ENCODE measurements at places on chromosomes 7 and 10.
A peak's percentile ranks its signal among the peaks of the same experiment; 100 is the strongest.

GRCh38 chr10:35765066-35765527 is 123.0 kb upstream of the FZD8 start:
- no peak for DNase-seq

DNA sequence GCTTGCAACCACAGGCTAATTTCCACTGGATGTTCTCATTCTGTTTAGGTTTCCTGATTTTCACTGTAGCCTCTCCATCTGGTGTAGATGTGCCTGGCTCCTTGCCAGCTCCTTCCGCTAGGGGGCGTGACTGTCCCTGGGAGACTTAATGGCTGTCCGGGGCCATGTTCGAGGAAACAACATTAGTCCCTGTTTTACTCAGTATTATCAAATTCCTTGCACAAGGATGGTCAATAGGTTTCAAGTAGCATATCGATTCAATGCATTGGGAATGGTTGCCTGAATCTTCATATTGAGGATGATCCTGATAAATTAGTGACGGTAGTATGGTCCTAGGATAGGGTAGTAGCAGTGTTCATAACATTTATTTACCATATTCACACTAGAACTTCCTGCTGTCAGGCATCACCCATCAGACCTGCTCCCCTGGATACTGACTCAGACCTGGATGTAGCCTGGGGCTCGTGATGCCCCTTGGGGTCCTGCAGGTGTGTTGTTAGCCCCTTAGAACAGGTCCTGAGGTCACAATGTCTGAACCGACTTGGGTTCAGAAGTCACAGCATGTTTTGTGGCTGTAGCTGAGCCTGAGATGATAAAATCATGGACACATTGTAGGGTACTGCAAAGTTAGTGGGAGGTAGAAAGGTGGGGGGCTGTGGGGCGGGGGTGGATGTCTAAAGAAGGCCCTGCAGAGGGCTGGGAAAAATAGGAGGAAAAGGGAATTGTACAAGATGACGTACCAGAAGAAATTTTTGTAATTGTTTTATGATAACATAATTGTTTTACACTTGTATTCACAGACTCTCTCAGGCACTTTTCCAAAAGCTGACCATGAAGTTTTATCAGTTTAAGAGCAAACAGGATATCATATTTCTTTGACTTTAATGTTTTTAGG is 8.9 kb upstream of the EXOC6 start:
- DNase-seq: peak; percentile 87

- no peak for DNase-seq
Measured at GRCh38 chr7:35261041-35261440, 7.1 kb upstream of the TBX20 start.

GRCh38 chr7:132351954-132352499 is 224.2 kb downstream of the PLXNA4 start:
- no peak for DNase-seq

DNA sequence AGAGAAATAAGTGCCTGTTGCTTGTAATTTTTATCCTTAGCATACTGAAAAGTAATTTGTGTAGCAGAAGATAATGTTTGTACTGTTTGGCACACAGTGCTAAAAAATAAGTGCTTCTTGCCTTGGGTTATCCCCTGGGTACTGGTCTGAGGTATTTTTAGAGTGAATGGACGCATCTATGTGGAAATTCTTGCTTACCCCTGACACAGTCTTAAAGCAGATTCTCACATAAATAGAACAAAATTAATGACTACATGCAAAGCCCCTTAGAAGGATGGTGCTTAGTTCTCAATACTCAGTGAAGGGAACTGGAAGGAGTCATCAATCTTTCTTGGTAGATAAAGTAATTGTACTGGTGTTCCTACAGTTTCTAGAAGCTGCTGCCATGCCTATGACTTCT is 548.6 kb downstream of the ARL4A start:
- DNase-seq: no peak

- DNase-seq: no peak
Measured at GRCh38 chr7:48090095-48090805, 1.2 kb downstream of the UPP1 start.

DNA sequence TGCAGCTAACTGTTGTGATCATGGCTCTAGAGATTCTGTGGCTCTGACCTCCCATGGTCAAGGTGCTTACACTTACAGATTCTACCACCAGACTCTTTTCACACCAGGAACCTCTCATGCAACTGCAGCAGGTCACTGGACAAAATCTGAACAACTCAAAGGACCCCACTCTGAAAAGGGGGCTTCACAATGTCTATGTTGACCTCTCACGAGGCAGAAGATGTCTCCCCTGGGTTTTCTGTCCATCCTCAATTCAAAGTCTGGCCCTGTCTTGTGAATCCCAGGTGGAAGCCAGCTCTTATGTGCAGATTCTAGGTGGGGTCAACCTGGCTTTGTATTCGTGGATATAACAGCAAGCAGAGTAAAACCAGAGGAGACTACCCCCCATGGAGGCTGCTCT is 118.6 kb upstream of the ZNF479 start:
- no peak for DNase-seq

DNA sequence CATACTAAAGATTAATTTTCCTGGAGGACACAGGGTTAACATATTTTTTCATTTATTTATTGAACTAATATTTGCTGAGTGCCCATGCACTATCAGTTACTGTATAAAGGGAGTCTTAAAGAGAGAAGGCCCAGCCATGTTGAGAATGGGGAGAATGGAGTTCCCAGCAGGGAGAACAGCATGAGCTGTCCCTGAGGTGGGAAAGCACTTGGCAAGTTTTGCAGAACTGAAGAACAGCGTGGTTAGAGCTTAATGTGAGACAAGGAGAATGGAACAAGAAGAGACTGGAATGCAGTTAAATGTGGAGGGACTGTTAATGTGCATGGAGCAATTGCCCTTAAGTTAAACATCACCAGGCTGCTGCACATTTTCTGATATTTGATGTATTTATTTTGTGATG is 435.4 kb downstream of the SUGCT start:
- no peak for DNase-seq

DNA sequence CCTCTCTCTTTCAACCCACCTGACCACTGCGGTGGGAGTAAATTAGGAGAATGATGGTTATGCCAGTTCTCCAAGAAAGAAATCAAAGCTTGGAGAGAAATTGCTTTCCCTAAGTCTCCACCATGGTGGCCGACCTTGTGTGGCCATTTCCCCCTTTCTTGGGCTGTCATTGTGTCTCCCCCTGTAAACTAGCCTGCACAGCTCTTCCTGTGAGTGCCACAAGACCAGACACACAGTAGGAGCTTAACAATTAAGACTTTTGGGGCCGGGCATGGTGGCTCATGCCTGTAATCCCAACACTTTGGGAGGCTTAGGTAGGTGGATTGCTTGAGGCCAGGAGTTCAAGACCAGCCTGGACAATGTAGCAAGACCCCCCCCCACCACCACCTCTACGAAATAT is 18.9 kb upstream of the LIMK1 start:
- no peak for DNase-seq

DNA sequence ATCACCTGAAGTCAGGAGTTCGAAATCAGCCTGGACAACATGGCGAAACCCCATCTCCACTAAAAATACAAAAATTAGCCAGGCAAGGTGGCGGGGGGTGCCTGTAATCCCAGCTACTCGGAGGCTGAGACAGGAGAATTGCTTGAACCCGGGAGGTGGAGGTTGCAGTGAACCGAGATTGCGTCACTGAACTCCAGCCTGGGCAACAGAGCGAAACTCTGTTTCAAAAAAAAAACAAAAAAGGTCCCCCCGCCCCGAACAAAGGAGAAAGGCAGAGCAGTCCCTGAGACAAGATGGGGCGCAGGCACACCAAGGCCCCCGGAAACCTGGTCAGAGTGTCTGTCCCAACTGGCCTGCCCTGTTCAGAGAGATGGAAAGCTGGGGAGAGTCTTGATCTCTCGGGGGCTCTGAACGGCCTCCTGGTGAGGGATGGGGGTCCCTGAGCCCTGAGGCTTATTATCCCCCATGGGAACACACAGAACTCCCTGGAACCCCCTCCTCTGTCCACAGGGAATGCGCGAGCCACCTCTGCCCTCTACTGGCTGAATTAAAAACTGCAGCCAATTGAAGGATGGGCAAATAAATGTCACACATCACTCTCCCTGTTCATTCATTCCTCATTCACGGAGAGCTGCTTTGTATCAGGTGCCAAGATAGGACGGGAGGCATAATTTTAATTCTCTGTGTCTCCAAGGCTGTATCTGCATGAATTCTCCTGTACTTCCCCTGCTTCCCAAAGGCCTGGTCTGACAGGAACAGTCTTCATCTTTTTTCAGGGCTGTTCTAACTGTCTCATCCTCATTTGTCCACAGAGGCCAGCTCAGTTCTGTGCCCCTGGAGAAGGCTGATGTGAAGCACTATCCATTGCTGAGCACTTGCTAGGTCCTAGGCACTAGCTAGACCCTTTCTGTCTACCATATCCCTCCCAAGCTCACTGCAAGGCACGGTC is 28.9 kb downstream of the MAT1A start:
- peak; percentile 65 for DNase-seq

- no peak for DNase-seq
Measured at GRCh38 chr7:100840470-100841100, 11.9 kb upstream of the SLC12A9 start.

DNA sequence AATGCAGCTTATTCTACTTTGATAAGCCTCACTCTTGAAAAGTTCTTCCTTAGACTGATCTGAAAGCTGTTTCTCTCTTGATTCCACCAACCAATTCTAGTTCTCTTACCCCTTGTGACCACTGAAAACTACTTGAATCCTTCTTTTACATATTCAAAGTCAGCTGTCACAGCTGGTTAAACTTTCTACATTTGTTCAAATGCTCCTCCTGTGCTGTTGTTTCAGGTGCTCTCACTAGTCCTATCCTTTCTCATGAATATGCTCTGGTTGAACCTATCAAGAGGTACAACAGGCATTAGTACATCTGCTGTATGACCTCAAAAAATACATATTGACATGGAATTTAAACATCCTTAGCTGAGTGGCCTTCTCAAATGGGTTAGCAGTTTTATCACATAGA is 91.5 kb downstream of the MYO3A start:
- no peak for DNase-seq

DNA sequence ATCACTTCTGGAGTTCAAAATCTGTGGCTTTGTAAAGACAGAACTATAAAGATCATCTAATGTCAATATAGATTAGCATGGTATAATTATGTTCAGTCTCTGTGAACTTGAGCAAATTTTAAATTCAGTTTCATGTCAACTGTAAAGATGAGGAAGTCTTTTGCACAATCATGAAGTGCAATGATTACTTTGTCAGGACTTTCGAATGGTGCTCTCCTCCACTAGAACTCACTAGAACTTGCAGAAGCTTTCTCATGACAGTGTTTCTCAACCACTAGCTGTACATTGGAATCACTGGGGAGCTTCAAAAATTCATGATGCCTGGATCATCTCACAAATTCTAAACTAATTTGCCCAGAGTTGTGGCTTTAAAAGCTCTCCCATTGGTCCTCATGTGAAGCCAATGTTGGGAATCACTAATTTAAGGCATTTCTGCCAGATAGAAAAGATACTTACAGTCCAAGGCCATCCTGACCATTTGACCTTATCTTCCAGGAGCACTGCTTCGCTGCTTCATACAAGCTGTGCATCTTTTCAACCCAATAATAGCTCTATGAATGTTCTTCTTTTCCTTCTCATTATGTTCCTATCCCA is 12.9 kb downstream of the OR2AE1 start:
- no peak for DNase-seq

DNA sequence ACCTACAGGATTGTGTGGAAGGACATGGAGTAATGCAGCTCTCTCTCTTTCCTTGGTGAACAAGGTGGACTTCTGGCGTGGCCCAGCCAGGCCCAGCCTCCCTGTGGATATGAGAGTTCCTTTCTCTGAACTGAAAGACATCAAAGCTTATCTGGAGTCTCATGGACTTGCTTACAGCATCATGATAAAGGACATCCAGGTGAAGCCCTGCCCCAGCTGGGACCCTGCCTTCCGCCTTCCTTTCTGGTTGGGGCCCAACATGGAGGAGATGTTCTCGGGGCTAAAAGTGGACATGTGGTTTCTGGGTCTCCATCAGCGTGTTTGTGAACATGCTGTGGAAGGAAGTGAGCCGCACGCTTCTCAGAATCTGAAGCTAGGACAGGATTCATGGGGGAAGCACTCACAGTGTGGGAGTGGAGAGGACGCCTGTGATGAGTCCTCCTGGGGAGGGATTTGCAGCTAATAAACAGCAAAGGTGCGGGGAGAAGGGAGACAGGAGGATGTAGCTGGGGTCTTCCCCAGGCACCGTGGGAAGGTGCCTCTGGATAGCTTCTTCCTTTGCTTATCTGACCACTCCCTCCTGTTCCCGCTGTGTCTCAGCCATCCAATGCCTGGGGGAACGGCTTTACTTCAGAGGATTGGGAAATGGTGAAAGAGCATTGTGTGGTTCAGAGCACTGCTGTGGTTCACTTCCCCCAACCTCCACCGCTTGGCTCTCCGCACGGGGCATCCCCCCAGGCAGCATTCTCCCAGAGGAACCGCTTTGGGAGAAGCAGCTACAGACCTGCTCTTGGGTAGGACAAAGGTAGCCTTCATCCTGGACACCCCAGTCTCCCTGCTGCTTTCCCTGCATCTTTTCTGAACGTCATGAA is 5.5 kb downstream of the CPA5 start:
- no peak for DNase-seq

GRCh38 chr7:107661081-107661864 is 645 bp downstream of the SLC26A4 start:
- DNase-seq: peak; percentile 80

DNA sequence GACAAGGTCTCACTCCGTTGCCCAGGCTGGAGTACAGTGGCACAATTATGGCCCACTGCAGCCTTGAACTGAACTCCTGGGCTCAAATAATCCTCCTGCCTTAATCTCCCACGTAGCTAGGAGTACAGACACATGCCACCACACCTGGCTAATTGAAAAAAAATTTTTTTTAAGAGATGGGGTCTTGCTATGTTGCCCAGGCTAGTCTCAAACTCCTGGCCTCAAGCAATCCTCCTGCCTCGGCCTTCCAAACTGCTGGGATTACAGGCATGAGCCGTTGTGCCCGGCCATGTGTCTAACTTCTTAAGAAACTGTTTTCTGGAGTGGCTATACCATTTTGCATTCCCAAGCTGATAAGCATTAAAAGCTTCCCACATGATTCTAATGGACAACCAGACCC is 9.5 kb upstream of the EFCAB10 start:
- DNase-seq: no peak

GRCh38 chr7:66213637-66214036 is 8.5 kb downstream of the TPST1 start:
- DNase-seq: no peak

GRCh38 chr7:80415114-80415513 is 96.8 kb downstream of the GNAT3 start:
- DNase-seq: no peak

DNA sequence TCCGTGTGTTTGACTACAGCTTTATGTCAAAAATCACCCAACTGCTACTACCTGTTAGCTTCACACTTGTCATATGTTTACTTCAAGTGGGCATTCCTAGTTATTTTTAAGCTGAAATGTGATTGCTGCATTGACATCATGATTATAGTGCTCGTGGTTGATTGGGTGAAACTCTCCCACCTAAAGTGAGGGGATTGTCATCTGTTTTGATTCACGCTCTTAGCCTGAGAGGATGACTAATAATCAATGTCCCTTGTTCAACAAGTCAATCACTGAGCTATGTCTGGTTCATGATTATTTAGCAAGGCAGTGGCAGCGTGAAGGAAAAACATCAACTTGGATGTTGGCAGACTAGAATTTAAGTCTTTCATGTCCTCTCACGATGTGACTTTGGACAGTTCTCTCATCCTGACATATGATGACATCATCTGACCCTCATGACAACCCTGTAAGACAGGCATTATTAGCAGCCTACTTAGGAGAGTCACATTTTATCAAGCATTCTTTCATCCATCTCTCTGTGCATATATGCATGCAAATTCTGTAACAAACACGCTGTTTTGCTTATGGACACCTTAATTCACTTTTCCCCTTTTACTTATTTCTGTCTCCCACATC is 352.6 kb upstream of the ZMIZ1 start:
- no peak for DNase-seq

All from activated CD8-positive, alpha-beta memory T cell treated with anti-CD3 and anti-CD28 coated beads, Interleukin-2, amount 50 U/mL, for 48 hours (primary cell).